Activated T-cell treated with anti-CD3 and anti-CD28 coated beads, Interleukin-2, amount 50 U/mL, for 1 hour (primary cell): ENCODE measurements at places on chromosomes 13 and 19.
A peak's percentile ranks its signal among the peaks of the same experiment; 100 is the strongest.

DNA sequence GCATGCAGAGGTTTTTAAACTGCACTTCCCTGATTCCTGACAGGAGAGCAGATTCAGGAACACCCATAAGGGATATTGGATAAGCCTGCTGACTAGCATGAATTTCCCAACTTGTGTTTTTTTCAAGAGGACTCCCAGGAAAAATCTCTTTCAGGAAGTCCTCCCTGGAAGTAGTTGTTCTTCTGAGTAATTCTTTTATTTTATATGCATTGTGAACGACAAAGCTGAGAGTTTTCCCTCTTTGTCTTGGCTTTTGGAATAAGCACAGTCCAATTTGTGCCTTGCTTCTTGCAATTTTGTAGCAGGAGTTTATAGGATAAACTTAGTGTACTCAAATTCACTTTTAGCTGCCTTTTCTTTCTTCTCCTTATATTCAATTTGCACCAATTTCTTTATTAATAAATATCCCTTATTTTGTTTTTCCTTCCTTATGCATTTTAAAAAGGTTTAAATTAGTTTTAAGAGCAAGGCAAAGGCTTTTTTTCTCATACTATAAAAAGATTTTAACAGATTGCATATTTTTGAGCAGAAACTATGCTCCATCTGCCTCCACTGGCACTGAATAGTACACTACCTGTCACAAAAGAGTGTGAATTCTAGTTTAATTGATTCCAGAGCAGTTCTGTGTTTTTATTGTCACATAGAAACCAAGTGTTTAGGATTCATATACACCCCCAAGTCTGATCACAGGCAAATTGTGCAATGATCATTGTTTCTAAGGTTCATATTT lies 543.3 kb upstream of the SPRY2 start:
- no peak for DNase-seq

DNA sequence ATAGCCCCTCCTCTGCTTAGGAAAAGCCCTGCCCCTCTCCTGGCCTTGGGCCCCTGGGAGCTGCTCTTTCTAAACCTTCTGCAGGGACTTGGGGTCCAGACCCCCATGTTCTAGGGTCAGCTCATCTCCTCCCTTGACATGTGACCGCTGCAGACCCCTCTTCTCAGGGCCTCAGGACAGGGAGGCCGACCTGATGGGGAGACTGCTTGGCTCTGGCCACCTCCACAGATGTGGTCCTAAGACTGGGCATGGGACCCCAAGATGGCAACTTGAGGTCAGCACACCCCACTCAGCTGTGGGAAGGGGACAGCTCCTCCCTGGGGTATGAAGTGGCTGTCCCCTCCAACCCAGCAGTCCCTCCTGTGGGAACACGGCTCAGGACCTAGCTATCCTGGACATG lies 3.9 kb upstream of the SIX5 start:
- DNase-seq = no peak

DNA sequence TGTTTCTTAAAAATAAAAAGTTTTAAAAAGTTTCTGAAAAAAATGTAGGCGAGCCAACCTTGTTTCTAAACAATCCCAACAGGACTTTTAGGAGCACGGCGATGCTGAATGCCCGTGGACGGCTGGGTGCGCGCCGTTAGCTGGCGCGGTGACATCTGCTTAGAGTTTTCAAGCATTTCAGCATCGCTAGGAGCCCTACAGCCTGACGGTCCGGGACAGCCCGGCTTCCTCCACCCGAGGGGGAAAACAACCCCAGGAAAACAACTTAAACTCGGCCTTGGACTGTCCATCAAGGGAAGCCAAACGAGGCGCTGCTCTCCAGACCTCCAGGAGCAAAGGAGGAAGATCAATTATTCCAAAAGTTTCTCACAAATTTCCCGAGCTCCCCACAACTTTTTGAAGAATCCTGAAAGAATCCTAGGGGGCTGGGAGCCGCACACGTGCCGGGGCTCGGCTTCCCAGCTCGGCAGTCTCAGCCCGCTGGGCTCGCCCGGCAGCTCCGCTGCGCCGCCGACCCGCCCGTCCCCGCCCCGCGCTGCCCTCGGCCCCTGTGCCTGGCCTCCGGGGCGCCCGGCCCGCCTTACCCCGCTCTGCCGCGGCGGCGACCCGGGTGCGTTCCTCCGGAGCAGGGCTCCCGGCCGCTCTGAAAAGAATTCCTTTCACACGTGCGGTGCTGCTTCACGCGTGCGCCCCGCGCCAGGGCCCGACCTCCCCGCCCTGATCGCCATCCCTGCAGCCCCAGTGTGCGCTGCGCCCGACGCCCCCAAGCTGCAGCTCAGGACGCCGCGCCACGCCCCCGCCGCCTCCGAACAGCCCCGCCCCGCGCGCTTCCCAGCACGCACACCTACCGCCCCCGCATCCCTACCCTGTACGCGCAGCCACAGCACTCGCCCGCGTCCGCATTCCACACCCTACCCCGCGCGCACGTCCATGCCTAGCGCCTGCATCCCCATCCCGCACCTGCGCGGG lies at the start of gene GJA3:
Gene GJA3 (minus strand): TSS at position 747 of the 969 bp plus-strand sequence. CDS start 17,764 bp downstream, outside the sequence.
- peak; percentile 68 for DNase-seq

- no peak for DNase-seq
Measured at GRCh38 chr19:35518313-35518712, 4.9 kb upstream of the DMKN start.

- DNase-seq = no peak
Measured at GRCh38 chr19:11494634-11495285, 10.9 kb downstream of the ZNF653 start.

DNA sequence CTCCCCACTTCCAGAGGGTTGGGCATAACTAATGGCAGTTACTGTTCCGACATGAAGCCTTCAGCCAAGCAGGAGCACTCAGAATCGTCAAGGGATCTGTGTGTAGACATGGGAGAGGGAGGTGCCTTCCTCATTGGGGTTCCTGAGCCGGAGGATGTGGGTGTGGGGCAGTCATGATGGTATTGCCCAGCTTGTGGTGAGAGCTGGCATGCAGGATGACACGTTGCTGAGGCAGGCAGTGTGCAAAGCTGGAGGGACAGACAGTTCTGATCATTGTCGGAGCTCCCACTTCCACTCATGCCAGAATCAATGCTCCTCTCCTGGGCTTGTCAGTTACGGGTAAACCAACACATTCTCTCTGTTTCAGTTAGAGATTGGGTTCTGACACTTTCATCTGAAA lies 83.9 kb upstream of the TSC22D1 start:
- no peak for DNase-seq

- DNase-seq = no peak
Measured at GRCh38 chr13:30178976-30179375, 128.4 kb downstream of the KATNAL1 start.
